ENCODE measurements at places on chromosomes 12 and 14.

GRCh38 chr14:75025082-75025481 lies 22.4 kb downstream of the EIF2B2 start:
- no peak for DNase-seq

GRCh38 chr14:74018174-74018585 lies 908 bp downstream of the ENTPD5 start:
- no peak for DNase-seq

- peak; percentile 85 for DNase-seq
These were observed 29.3 kb downstream of the SLC7A8 start for GRCh38 chr14:23153851-23154796.

DNA sequence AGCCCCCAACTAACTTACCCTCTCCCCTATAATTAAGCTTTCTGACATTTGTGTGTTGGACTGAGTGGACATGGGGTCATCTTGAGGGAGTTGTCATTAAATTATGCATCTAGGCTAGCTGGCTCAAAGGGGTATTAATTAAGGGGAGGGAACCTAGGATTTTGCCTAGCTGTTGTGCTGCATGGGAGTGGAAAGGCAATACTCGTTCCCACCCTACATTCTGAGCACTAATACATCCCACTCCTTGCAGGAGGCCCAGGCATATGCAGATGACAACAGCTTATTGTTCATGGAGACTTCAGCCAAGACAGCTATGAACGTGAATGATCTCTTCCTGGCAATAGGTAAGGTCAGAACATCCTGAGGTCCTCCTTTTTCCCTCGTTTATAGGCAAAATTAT lies 6.0 kb upstream of the SUOX start:
- no peak for DNase-seq

DNA sequence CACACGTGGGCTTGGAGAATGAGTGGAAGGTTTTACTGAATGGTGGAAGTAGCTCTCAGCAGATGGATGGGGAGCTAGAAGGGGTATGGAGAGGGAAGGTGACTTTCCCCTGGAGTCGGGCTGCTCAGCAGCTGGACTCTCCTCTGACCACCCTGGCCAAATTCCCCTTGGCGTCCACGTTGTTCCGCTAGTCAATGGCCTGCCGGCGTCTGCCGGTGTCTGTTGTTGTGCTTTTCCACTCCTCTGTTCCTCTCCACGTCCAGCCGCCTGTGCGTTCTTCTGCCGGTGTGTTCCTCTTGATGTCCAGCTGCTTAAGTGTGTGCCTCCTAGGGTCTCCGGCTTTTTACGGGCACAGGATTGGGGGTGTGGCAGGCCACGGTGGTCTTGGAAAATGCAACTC lies 203.5 kb downstream of the MYRFL start:
- no peak for DNase-seq

- DNase-seq: peak; percentile 72
These were observed 244.0 kb upstream of the DAAM1 start for GRCh38 chr14:58944343-58944967.

DNA sequence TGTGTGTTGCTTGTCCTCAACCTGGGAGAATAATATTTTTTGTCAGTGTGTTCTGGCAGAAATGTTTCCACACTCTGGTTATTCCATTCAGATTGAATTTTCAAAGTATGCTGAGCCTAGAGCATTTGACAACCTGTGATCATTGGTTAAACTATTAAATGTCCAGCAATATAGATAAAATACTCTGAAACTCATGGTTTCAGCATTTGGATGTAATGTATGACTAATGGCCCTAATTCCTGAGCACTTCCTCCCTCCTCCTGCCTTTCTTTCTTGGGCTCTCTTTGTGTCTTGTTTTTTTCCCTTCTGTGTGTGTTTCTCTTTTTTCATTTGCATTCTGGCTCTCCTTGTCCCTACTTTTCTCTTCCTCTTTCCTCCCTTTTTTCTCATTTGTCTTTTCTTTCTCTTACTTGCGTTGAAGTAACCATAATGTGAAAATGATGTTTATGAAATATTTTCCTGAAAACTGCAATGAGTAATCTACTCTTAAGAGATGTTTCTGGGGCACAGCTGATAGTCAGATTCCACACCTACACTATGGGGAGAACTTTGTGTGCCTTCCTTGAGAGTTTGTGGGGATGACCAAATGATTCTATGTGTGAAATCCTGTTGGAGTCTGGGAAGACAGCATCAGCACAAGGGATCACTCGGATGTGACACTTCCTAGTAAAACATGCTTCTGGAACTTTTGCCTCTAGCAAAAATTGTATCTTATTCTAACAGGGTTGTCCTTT lies 74.6 kb downstream of the FRMD6 start:
- no peak for DNase-seq

GRCh38 chr12:27537855-27538675 lies 14.1 kb downstream of the PPFIBP1 start:
- DNase-seq: no peak

GRCh38 chr14:105161964-105162668 lies 6.5 kb downstream of the JAG2 start:
- DNase-seq: peak; percentile 70

DNA sequence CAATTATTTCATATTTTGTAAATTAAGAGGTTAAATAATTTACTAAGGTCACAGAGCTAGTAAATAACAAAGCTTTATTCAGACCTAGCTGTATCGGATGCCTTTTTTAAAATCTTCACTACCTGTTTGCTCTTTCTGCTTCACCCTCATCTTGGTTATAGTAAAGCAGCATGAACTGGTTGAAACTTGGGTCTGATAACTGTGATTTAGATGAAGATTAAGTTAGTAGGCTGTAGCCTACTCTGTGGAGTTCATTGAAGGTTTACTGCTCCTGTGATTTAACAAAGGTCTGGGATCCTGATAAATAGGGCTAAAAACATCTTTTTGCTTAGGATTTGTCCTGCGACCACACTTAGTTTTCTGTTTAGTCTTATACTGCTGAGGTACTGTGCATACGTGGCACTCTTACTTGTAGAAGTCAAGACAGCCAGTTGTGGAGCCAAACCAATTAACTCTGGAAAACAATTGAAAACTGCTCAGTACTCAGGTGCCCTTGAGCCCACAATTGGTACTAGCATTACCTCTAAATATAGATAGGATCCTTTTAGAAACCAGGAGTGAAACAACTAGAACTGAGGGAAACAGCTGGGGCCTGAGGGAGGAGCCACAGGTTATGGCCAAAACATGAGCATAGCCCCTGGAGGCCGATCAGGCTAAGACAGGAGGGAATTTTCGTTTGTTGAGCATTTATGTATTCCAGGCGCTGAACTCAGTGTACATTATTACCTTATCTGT lies 2.3 kb downstream of the SPATS2 start:
- DNase-seq: peak; percentile 55

DNA sequence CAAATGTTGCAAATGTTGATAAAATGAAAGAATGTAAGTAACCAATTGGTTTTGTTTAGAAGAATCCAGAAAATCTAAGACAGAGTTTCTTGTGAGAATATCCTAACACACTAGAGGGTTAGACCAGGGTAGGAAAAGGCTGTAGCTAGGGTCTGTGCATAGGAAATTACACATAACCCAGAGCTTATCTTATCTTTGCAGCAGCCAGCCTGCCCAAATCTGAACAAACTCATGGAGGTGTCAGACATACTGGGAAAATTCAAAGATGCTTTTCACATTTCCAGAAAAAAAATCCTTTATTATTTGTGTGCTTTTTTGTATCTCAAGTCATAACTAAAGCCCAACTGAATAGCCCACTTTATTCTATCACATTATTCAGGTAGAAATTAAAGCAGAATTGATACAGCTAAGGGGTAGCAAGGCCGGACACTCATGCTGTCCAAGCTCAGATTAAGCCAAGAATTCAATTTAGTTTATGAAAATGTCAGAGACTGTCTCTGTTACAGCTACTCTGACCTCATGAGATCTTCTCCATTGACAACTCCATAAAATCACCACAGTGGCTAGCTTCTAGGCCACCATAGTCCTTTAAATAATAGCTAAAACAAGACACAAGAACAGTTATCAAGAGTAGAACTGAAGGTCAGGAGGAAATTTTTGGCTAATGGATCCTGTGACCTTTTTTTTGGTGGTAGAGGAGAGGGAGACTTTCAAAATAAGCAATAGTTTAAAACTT lies 169.6 kb upstream of the RASSF8 start:
- no peak for DNase-seq

- DNase-seq: peak; percentile 37
These were observed 397.1 kb downstream of the MDGA2 start for GRCh38 chr14:47278233-47278842.

- no peak for DNase-seq
These were observed 486.4 kb downstream of the TMTC2 start for GRCh38 chr12:83172866-83173649.

DNA sequence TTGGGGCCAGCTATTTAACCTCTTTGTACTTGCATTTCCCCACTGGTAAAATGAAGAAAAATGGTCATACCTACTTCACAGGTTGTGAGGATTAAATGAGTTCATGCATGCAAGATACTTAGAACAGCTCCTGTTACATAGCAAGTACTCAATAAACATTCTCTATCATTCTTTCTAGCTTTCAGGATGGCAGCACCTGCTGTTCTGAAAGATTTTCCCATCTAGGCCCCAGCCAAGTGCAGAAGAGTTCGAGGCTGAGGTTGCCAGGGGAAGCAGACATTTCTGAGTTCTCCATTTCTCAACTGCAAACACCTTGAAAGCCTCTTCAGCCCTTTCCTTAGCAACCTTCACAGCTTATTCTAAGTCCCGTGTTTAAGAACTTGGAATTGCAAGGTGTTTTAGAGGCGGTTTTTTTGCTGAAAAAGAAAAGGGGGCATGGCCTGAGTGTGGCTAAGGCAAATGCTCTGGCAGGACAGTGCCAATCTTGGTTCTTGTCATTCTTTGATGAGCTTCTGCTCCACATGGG lies 73.0 kb upstream of the PRMT8 start:
- no peak for DNase-seq

GRCh38 chr12:100753837-100754236 lies 40.7 kb upstream of the ANO4 start:
- DNase-seq: no peak

- DNase-seq: no peak
These were observed 116.9 kb upstream of the ATF1 start for GRCh38 chr12:50647031-50647430.

DNA sequence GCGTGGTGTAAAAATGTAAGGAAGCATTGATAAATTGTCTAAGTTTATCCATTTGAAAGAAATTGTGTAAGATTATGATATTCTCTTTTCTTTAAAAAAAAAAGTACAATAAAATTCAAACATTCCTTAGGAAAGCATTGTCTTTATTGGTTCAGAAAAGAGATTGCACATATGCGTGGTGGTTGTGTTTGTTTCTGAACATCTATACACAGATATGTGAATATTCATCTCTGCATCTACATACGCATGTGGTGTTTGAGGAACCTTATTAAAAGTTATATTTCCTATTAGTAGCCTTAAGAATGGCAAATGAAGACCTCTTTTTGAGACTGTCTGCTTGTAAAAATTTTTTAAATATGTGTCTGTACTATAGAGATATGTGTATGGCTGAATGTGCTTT lies 69.8 kb downstream of the TMEM260 start:
- DNase-seq: no peak

DNA sequence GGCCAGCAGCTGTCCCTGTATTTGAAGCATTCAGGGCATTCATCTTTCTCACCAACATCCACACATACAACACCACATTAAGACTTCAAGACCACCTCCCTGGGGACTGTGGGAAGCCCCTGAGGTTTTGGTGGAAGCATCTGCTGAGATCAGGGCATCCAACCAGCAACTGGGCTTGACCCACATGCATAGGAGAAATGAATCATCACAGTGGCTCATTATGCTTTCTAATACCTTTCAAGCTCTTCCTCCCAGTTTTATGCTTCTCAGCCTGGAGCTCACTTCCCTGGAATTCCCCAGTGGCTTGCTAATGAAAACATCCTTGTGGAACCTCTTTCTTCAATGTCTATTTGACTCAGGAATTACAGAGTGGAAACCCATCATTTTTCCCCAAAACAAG lies 21.4 kb upstream of the CMKLR1 start:
- DNase-seq: no peak

GRCh38 chr14:51644217-51644933 lies 7.3 kb upstream of the FRMD6 start:
- no peak for DNase-seq

GRCh38 chr12:111304642-111305071 lies 64.2 kb downstream of the PHETA1 start:
- no peak for DNase-seq

- DNase-seq: no peak
These were observed 469.5 kb downstream of the VRK1 start for GRCh38 chr14:97266653-97267052.

DNA sequence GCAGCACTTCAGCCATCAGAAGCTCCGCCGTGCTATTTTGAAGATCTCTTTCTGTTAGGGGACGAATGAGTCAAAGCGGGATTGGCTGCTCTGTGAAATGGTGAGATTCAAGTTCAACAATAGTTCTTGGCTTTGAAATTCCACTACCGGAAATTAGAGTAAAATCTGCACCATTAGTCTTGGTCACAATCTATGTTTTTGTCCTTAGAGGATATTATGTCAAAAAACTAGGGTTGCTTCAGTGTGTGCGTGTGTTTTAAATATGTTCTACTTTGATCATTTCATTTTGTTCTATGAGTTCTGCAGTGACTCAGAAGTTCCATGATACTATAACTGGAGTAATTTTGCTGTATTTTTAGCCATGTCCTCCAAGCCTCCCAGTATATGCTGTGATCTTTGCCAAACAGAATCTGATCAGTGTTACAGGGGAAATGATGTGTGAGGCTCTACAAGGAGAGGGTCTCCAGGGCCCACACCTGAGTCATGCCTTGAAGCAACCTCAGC lies 22.6 kb downstream of the GPHB5 start:
- no peak for DNase-seq

GRCh38 chr14:73627151-73627558 lies 14.8 kb downstream of the ACOT6 start:
- DNase-seq: no peak

DNA sequence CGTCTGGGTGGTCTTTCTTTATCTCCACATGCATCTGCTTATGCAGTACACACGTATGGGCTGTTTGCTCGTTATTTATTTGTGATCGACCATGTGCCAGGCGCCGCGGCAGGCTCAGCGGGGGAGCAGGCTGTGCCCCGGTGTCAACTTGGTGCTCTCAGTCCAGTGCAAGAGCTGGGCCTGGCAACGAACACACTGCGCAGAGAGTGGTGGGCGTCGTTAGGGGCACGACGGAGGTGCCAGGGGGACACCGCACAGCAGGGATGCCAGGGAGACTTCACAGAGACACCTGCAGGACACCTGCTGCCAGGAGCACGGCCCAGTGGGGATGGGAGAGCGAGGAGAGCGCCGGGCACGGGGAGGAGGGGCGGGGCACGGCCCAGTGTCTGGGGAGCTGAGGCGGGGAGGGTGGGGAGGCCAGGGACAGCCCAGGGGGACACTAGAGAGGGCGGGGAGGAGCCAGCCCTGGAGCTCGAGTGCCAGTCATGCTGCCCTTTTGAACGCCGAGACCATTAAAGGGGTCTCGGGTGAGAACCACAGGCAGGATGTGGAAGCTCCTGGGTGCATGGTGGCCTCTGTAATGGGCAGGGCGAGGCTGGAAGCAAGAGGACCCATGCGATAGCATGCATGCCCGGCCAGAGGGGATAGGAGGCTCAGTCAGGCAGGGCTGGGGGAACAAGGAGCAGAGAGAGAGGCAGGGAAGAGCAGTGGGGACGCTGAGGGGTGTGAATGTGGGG lies 652 bp upstream of the LRCOL1 start:
- peak; percentile 23 for DNase-seq

Measured in mucosa of descending colon (tissue), 3 donors.